ENCODE measurements at places on chromosomes 7 and 10.

- DNase-seq = no peak
Observed at GRCh38 chr10:117412469-117413010, 37.3 kb upstream of the PDZD8 start.

GRCh38 chr10:42997151-42997848 is 79.6 kb upstream of the RET start:
- DNase-seq = no peak

GRCh38 chr7:322111-322671 is 32.2 kb downstream of the FOXL3 start:
- peak; percentile 50 for DNase-seq

DNA sequence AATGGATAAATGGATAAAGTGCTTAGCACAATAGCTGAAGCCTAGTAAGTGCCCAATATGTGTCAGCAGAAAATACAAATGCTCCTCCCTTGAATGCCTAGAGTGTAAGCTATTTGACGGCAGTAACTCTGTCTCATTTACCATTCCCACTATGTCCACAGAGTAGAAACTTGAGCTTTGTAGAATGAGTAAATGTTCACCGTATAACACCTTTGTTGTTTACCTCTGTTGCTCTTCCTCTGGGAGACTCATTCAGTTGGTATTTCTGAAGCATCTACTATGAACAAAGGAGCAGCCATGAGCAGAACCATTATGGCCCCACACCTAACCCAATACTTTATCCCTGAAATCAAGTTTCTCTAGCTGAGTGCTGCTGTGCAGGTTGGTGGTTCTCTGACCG is 8.4 kb upstream of the SLC16A12 start:
- no peak for DNase-seq

DNA sequence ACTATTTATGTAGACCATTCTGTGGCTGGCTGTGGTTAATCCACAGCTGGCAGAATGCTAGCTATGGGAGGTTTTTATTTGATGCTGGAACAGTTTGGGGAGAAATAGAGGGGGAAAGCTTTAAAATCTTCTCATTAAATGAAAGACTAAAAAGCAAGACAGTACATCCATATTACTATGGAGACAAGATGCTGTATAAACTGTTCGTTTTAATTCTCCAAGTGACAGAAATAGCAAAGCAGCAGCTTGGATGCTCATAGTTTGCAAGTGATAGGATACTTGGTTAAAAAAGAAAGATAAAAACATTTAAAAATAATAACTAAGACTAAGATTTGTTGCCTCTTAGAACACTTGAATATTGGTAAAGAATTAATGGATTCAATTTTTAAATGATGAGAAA is 304.9 kb upstream of the KAT6B start:
- DNase-seq = no peak

- DNase-seq = no peak
Observed at GRCh38 chr10:48651839-48652238, 32.8 kb upstream of the WDFY4 start.

Measured in right lung (tissue), 10 donors.